ENCODE measurements at places on chromosomes 2 and 18.
A peak's percentile ranks its signal among the peaks of the same experiment; 100 is the strongest.

- DNase-seq = peak; percentile 6
Measured at GRCh38 chr2:170396799-170397459, 219.0 kb downstream of the MYO3B start.

GRCh38 chr18:70578480-70578879 lies 289.6 kb downstream of the SOCS6 start:
- DNase-seq = no peak

GRCh38 chr2:101609433-101609832 lies 88.1 kb upstream of the MAP4K4 start:
- DNase-seq = no peak

DNA sequence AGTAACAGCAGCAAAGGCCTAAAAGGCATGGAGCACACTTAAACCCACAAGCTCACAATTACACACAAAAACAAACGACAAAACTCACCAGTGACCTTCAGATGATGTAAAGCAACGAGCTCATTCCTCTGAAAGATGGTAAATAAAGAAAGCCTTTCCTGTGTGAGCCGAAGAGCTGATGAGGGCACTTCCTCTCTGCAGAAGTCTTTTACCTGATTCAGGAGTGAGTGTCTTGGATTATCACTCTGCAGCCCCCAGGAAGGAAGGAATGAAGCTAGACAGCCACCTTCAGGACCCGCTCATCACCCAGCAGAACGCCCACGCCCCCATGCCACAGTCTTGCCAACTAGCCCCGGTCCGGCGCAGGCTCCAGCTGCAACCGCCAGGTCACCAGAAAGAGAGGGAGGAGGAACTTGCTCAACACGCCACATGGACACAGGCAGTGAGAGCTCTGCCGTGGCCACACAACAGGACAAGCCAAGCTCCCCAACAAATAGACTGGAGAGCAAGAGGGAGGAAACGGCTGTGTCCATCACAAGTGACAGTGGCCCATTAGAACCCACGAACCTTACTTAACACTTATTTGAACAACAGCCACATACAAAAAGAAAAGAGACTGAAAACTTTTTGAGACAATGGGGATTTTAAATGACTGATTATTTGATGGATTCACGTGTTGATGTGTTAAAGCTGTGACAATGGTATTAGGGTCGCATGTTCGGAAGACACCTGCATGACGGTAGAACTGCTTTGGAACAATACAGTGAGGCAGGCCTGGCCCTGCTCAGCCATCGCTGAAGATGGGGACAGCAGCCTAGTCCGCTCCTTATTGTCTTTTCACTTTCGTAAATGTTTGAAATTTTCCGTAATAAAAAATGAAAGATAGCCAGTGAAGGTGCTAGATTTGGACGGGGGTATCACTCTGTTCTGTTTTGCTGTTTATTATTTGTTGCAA lies 127.3 kb downstream of the HDAC4 start:
- no peak for DNase-seq

GRCh38 chr2:222943820-222944219 lies 83.0 kb downstream of the ACSL3 start:
- DNase-seq = no peak

DNA sequence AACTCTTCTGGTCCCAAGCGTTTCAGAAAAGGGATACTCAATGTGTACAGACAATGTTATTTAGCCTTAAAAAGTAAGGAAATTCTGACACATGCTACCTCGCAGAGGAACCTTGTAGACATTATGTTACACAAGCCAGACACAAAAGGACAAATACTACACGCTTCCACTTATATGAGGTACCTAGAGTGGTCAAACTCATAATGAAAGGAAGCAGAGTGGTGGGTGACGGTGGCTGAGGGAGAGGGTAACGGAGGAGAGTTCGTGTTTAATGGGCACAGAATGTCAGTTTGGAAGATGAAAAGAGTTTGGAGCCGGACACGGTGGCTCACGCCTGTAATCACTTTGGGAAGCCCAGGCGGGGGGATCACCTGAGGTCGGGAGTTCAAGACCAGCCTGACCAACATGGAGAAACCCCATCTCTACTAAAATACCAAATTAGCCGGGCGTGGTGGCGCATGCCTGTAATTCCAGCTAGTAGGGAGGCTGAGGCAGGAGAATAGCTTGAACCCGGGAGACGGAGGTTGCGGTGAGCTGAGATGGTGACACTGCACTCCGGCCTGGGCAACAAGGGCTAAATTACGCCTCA lies 1.4 kb downstream of the MCM6 start:
- DNase-seq = no peak

DNA sequence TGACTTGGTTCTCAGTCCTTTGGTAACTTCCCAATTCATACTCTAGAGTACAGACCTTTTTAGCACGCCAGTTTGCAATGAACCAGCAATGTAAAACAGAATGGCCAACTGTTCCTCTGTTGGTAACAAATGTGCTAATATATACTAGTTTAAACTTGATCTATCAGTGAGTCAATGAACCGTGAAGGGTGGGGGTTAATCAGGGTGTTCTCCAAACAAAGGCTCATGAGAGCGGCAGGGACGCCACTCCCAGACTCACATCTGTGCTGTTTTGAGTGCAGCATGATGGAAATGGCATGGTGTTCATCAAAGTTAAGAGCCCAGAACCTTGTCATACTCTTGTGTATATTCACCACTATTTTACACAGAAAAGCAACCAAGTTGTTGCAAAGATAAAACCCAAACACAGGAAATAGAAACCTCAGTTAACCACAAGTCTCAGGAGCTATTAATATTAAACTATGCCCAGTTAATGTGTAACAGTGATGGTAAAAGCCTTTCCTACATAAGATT lies 70.3 kb downstream of the CERKL start:
- peak; percentile 92 for DNase-seq

- DNase-seq = no peak
Measured at GRCh38 chr2:133240491-133241223, 327.6 kb downstream of the NCKAP5 start.

DNA sequence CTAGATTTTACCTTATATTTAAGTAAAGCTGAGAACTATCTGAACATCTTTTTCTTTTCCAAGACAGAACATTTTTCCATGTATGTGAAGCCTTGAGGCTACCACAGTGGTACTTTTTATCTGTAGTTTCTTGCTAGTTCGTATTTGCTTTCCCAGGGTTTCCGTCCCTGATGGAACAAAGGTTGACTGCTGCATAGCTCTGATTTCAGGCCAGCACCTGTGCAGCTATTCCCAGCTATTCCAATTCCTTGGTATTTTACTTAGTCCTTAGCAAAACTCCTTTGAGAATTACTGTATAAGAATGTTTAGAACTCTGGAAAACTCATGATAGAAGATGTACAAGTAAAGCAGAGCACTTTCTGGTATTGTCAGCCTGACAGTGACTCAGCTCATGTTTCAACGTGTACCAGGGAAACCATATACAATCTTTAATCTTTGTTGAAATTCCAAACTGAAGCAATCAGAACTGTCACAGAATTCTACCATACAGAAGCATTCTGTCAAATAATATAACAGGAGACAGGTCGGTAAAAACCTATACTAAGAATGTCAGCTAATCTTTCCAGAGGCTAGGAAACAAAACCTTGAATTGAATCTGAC lies 162.2 kb downstream of the PKP4 start:
- DNase-seq = no peak

DNA sequence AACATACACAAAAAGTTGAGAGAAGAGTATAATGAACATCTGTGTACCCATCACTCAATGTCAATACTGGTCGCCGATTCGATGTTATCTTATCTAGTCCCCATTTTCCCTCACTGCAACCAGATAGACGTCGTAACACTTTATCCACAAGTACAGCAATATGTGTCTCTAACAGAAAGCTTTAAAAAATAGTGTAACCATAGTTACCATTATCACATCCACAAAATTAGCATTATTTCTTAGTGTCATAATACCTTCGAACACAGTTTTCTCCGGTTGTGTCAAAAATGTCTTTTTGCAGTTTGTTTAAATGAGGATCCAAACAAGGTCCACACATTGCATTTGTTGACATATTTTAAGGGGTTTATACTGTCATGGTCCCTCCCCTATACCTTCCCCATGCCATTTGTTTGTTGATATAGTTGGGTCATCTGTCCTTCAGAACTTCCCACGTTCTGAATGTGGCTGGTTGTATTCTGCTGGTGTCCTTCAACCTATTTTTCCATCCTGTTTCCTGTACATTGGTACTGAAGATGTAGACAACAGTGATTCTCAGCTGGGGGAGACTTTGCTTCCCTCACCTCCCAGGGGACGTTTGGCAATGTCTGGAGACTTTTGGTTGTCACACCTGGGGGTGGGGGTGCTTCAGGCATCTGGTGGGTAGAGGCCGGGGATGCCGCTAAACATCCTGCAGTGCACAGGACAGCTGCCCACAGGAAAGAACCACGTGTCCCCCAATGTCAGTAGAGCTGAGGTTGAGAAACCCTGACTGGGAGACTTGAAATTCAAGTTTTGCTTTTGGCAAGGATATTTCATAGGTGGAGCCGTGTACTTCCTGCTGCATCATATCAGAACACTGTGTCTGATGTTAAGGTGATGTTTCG lies 72.7 kb upstream of the SPRED2 start:
- DNase-seq = no peak

- DNase-seq = no peak
Measured at GRCh38 chr2:99477054-99477453, 12.8 kb downstream of the REV1 start.

DNA sequence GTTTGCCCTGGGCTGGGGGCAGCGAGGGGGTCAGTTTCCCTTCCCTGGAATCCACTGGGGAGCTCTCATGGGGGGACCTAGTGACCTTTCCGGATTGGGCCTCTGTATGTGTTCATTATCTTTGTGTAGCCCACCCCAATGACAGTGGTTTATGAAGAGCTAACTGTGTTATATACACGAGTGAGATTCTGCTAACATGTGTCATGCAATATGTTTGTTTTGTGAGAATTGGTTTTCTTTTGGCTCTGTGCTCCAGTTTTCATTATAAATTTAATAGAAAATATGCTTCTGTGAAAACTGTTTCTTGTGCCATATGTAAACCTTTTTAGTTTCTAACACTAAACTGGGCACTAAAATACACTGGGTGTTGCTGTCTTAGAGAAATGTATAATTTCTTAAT lies 110.6 kb downstream of the WDSUB1 start:
- no peak for DNase-seq

- DNase-seq = no peak
Measured at GRCh38 chr2:33106115-33106514, 159.4 kb downstream of the LTBP1 start.

DNA sequence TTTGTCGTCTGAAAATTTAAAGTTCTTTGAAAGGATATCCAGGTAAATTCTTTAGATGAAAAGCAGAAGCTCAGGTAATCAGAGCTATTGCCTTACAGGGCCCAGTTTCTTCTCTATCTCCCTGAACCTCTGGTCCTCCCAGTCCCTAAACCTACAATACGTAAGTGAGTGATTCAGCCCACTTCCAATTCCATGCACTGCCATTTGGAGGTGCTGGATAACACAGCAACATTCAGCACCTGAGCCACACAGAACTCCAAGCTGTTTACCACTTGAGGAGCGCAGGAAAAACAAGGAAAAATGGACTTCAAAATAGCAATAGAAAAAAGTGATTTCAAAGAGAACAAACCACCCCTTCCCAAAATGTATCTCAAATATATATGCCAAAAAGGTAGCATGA lies 105.0 kb upstream of the DNAJC10 start:
- no peak for DNase-seq

- DNase-seq = no peak
Measured at GRCh38 chr18:78362198-78362597, 617.4 kb upstream of the SALL3 start.

DNA sequence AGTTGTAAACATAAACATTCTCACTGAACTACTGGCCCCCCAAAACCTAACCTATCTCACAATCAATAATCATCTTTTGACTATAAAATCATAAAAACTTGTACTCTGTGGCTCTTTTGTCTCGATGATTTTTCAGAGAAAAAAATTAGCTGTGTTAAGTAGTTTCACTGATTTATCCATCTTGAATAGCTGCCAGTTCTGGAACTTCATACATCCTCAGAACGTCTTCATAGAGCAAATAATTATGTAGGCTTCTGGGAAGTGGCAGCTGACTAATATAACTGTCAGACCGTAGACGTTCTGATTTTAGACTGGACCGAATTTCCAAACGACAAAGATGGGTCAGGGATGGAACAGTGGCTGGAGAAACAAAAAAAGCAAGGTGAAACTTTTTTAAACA lies 97.3 kb upstream of the CHAC2 start:
- DNase-seq = no peak

DNA sequence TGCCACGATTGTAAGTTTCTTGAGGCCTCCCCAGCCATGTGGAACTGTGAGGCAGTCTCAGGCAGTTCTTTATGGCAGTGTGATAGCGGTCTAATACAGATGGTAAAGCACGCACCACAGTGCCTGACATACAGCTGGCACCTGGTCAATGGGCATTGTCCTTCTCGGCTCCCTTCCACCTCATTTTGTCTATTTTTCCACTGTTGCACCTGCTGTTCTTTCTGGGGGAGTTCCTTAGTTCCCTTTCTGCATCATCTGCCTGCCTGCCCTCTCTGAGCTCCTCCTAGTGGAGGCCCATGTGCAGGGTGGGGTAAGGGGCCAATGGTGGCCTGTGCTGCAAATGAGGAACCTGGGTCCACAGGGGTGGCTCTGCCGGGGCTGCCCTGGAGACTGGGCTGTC lies 157.6 kb downstream of the LPIN1 start:
- DNase-seq = no peak

GRCh38 chr2:6183226-6183625 lies 491.0 kb downstream of the SOX11 start:
- no peak for DNase-seq

DNA sequence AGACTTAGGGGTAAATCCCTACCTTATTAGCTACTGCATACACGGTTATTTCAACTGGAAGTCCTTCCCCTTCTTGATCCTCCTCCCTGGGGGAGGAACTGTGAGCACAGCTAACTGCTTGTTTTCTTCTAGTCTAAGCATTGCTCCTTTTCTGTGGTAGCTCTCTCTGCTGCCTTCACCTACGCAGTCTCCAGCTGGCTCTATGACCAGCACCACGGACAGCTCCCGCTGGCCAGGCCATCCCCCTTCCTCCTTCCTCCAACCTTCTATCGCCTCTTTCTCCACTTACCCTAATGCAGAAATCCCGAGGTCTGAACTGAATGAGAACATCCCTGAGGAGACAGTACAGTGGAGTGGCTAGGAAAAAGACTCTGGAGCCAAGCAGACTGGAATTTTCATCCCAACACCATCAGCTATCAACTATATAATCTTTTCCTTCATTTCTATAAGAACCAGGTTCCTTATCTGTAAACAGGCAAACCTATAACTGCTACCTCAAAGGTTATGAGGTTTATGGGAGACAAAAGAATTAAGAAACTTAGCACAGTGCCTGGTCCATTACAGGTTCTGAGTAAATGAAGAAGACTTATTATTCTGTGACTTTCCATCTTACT lies 4.7 kb upstream of the CFAP65 start:
- DNase-seq = no peak

- DNase-seq = no peak
Measured at GRCh38 chr2:18641823-18642222, 52.5 kb upstream of the NT5C1B start.

DNA sequence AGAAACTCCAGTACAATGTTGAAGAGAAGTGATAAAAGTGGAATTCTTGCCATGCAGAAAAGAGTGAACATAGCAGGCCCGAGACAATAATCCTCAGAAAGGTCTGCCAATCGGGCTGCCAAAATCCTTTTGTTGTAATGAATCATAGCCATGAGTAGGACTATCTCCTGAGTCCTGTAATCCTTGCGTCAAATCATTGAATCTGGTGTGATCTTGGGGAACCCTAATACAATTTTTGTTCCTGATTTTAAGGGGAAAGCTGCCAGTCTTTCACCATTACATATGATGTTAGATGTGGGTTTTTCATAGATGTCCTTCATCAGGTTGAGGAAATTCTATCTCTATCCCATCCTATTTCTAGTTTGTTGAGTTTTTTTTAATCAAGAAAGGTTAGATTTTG lies 2.2 kb downstream of the TPGS2 start:
- no peak for DNase-seq
